KG1 (cell line): ENCODE measurements at places on chromosomes 6 and 20.
A peak's percentile ranks its signal among the peaks of the same experiment; 100 is the strongest.

- peak; percentile 28 for DNase-seq
These were observed 282.1 kb downstream of the UST start for GRCh38 chr6:149028767-149029405.

- DNase-seq: no peak
These were observed 11.2 kb downstream of the GNAS-AS1 start for GRCh38 chr20:58839474-58839874.

- no peak for DNase-seq
These were observed 42.6 kb upstream of the ENPP1 start for GRCh38 chr6:131765081-131765803.

- no peak for DNase-seq
These were observed 223.4 kb downstream of the FARS2 start for GRCh38 chr6:5484692-5485091.
